Progenitor cell of endocrine pancreas (in vitro differentiated cells): ENCODE measurements at places on chromosomes 13 and 19. TPM values are rescaled to one million over a fixed set of nuclear protein-coding genes. Genes with fewer than 3 reads are reported as not detected.

DNA sequence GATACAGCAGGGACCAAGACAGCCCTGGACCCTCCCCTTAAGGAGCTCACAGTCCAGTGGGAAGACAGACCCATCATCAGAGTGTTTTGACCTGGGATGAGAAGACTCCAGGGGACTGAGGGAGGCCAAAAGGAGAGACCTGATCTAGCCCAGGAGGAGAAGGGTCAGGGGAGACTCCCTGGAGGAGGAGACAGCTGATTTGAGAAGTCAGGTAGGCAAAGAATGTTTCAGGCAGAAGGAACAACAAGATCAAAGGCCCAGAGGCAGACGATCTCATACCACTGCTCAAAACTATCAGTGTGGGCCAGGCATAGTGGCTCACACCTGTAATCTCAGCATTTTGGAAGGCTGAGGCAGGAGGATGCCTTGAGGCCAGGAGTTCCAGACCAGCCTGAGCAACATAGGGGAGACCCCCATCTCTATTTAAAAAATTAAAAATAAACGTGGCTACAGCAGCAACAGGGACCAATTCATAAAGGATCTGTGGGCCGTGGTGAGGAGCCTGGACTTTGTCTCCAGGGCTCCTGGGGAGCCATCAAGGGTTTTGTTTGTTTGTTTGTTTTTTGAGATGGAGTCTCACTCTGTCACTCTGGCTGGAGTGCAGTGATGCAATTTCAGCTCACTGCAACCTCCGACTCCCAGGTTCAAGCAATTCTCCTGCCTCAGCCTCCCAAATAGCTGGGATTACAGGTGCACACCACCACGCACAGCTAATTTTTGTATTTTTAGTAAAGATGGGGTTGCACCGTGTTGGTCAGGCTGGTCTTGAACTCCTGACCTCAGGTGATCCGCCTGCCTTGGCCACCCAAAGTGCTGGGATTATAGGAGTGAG is 2.2 kb upstream of the COX6B1 start:
- H3K27me3 ChIP-seq: peaks cover 8% of the 10 kb centered on the region
- no peak for DNase-seq
- no peak overlapping the region for H3K27ac ChIP-seq
- no peaks in the 10 kb centered on the region for H3K36me3 ChIP-seq

The LSM4 gene
- total RNA-seq: 150 and 154 TPM in 2 replicates

DNA sequence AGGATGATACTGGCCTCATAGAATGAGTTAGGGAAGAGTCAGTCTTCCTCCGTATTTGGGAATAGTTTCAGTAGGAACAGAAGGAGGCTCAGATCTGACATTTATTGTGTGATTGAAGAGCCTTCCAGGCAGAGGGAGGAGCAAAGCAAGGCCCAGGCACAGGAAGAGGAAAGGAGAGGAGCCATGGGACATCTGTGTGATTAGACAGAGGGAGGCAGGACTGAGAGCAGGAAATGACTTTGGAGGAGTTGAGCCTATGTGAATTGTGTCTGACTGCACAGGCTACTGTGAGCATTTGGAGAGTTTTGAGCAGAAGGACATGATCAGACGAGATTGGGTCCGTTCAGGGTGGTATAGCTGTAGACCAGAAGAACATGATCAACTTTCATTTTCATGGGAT is 8.5 kb downstream of the SIGLEC7 start:
- no peak overlapping the region for H3K4me3 ChIP-seq
- peaks cover 9% of the 10 kb centered on the region for H3K27me3 ChIP-seq
- no peaks in the 10 kb centered on the region for H3K4me1 ChIP-seq

The SIX5 gene
- total RNA-seq: 36.9 and 42.3 TPM in 2 replicates

The CFAP97D2 gene
- not detected in 2 replicates for total RNA-seq

GRCh38 chr13:41610404-41610803 is 153.1 kb downstream of the RGCC start:
- H3K27ac ChIP-seq: peak overlapping the region; percentile 18
- no peaks in the 10 kb centered on the region for H3K27me3 ChIP-seq
- H3K36me3 ChIP-seq: peaks cover 13% of the 10 kb centered on the region

DNA sequence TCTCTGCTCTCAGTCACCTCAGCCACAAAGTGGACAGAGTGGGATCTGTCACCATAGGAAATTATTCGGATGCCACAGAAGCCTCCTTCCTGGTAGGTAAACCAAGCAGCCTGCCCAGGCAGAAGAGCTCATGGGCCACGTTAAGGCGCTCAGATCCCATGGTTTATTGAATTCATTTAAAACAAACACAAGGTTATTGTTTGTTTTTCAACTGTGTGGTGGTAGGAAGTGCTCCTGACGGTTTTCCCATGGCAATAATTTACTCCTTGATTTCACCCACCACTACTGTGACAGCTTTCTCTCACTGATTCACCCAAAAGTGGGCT is 14.4 kb downstream of the BCAM start:
- H3K4me3 ChIP-seq: no peak overlapping the region
- peaks cover 7% of the 10 kb centered on the region for H3K4me1 ChIP-seq
- H3K36me3 ChIP-seq: peaks cover 2% of the 10 kb centered on the region
- H3K27ac ChIP-seq: no peak overlapping the region
- peaks cover 10% of the 10 kb centered on the region for H3K27me3 ChIP-seq

DNA sequence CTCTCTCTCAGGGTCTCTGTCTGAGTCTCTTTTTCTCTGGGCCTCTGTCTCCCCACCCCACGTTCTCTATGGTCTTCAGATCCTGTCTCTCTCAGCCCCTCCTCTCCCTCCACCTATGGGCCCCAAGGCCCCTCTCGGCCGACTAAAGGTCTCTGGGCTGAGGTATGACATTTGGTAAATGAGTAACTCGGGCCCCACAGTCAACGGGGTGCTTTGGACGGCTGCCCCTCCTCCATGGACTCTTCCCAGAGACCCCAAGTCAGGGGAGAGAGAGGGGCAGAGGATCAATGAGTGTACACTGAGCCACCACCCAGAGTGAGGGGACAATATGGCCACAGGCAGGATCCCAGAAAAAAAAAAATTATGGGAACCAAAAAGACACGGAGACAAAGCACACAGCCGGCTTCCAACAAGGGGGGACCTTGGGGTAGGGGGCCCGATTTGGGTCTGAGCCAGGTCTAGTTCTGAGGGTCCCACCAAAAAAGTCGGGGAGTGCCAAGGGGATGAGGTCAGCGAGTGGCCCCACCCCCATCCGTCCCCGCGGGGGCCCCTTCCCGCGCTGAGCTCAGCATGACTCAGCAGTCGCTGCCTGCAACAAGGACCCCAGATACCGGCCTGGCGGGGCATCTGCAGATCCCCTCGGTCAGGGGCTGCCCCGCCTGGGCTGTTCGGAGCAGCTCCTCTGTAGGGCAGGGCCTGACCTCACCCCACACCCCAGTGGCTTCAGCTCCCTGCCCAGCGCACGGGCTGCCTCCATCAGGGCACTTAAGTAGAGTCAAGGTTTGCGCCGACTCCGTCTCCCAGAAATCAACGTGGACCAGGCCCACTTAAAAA is 1.5 kb upstream of the FTL start:
- peak; percentile 74 for DNase-seq
- H3K4me3 ChIP-seq: peak overlapping the region; percentile 100
- no peaks in the 10 kb centered on the region for H3K27me3 ChIP-seq
- peaks cover 24% of the 10 kb centered on the region for H3K36me3 ChIP-seq
- H3K27ac ChIP-seq: peak overlapping the region; percentile 98
